H9 (cell line): ENCODE measurements at places on chromosomes 12 and 14. TPM values are rescaled to one million over a fixed set of nuclear protein-coding genes. Genes with fewer than 3 reads are reported as not detected.

PZP gene
- not detected in 2 replicates for total RNA-seq

IL31 gene
- not detected in 2 replicates for total RNA-seq

SIX4 gene
- 26.5 and 28.9 TPM in 2 replicates for total RNA-seq

OVCH1 gene
- total RNA-seq, result not detected in 2 replicates

PLA2G1B gene
- total RNA-seq, result not detected in 2 replicates

HOXC6 gene
- not detected in 2 replicates for total RNA-seq

PCBP2 gene
- 1,184 and 1,207 TPM in 2 replicates for total RNA-seq

EGLN3 gene
- 19.8 and 24.7 TPM in 2 replicates for total RNA-seq

CMKLR1 gene
- 0.66 and 0.83 TPM in 2 replicates for total RNA-seq

APOF gene
- not detected in 2 replicates for total RNA-seq

FOXA1 gene
- 0.07 and 0.31 TPM in 2 replicates for total RNA-seq

CDK4 gene
- total RNA-seq, result 217 and 218 TPM in 2 replicates

SCFD1 gene
- total RNA-seq, result 69.2 and 85.2 TPM in 2 replicates

C12orf42 gene
- total RNA-seq, result not detected in 2 replicates

CCER1 gene
- total RNA-seq, result not detected in 2 replicates

FICD gene
- 4.6 and 5.1 TPM in 2 replicates for total RNA-seq

ARHGDIB gene
- total RNA-seq, result 0.29 and 0.44 TPM in 2 replicates

BCL2L14 gene
- 0.28 and 0.42 TPM in 2 replicates for total RNA-seq

NUMB gene
- total RNA-seq, result 46.5 and 51.9 TPM in 2 replicates

DAD1 gene
- total RNA-seq, result 127 TPM in 2 replicates

ADAMTS20 gene
- total RNA-seq, result 2.1 and 2.7 TPM in 2 replicates

TMEM132C gene
- total RNA-seq, result 0.22 and 0.24 TPM in 2 replicates

SLCO1A2 gene
- total RNA-seq, result 10.3 and 10.6 TPM in 2 replicates

BRMS1L gene
- total RNA-seq, result 11.4 and 12.9 TPM in 2 replicates

TCL1B gene
- 3.6 and 3.8 TPM in 2 replicates for total RNA-seq

ZNF839 gene
- 9.4 and 10.4 TPM in 2 replicates for total RNA-seq

C12orf56 gene
- 1.5 and 2.2 TPM in 2 replicates for total RNA-seq

RERG gene
- 0.18 TPM in 1 of 2 replicates, not detected in the other for total RNA-seq

DGLUCY gene
- total RNA-seq, result 24.8 and 29.6 TPM in 2 replicates

AICDA gene
- total RNA-seq, result 0.22 TPM in 1 of 2 replicates, not detected in the other

ZNF891 gene
- total RNA-seq, result 1.7 and 2.1 TPM in 2 replicates

DEPDC4 gene
- 3.2 and 3.4 TPM in 2 replicates for total RNA-seq

ACSS3 gene
- 19.3 TPM in 2 replicates for total RNA-seq

CCDC88C gene
- total RNA-seq, result 46.6 and 52.4 TPM in 2 replicates

IL22 gene
- total RNA-seq, result not detected in 2 replicates

DCAF5 gene
- 27.9 and 31.4 TPM in 2 replicates for total RNA-seq

C14orf132 gene
- total RNA-seq, result 5.7 and 7.7 TPM in 2 replicates

ALDH6A1 gene
- total RNA-seq, result 36.8 and 37.8 TPM in 2 replicates

BBOF1 gene
- 0.61 and 0.66 TPM in 2 replicates for total RNA-seq

TSPAN11 gene
- total RNA-seq, result 4.2 and 4.4 TPM in 2 replicates

KLHDC1 gene
- total RNA-seq, result not detected in 2 replicates

SLC35F4 gene
- total RNA-seq, result not detected in 2 replicates

PLEKHD1 gene
- total RNA-seq, result 0.29 and 0.37 TPM in 2 replicates

ALDH1L2 gene
- total RNA-seq, result 1.9 and 2.2 TPM in 2 replicates

ARHGEF25 gene
- total RNA-seq, result 22.6 and 24.4 TPM in 2 replicates

PAPLN gene
- total RNA-seq, result 6.9 and 8.5 TPM in 2 replicates

CGRRF1 gene
- total RNA-seq, result 19.1 and 23.5 TPM in 2 replicates

NKX2-8 gene
- not detected in 2 replicates for total RNA-seq

WNK1 gene
- 110 and 117 TPM in 2 replicates for total RNA-seq

NINJ2 gene
- total RNA-seq, result 0.24 and 0.77 TPM in 2 replicates

TSPAN8 gene
- not detected in 2 replicates for total RNA-seq

PDE3A gene
- total RNA-seq, result 3.0 TPM in 2 replicates

AKAP5 gene
- 2.3 and 2.5 TPM in 2 replicates for total RNA-seq

PGF gene
- total RNA-seq, result 2.3 and 2.8 TPM in 2 replicates

KRT82 gene
- total RNA-seq, result not detected in 2 replicates

COL2A1 gene
- total RNA-seq, result 10.8 and 11.4 TPM in 2 replicates

SLC8A3 gene
- 0.07 and 0.13 TPM in 2 replicates for total RNA-seq
